Stimulated activated CD8-positive, alpha-beta memory T cell treated with anti-CD3 and anti-CD28 coated beads, Interleukin-7, amount 100 ng/mL, for 1 hour (primary cell): ENCODE measurements at places on chromosomes 12 and 14.

DNA sequence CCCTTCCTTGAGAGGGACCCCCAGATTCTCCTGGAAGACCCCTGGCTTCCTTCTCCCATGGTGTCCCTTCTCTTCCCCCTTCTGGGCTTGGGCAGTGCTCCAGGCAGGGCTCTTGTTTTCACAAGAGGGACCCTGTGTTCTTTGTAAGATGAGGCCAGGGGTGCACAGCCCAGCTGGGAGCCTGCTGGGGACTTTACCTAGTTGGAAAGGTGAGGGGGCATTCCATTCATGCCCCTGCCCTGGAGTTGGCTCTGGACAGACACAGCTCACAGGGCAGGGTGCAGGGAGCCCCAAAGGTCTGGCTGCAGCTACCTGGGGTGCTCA is 31.2 kb downstream of the ISCA2 start:
- no peak for DNase-seq

- DNase-seq = no peak
Measured at GRCh38 chr12:71694099-71694820, 8.4 kb downstream of the TMEM19 start.

DNA sequence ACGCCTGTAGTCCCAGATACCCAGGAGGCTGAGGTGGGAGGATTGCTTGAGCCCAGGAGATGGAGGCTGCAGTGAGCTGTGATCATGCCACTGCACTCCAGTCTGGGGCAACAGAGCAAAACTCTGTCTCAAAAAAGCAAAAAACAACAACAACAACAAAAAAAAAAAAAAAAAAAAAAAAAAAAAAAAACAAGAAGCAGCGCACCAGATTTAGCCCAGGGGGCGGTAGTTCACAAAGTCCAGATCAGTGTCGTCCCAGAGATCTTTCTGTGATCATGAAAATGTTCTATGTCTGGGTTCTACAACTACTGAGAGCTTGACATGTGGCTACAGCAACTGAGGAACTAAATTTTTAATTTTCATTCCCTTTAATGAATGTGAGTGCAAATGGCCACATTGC is 27.4 kb downstream of the OAS2 start:
- DNase-seq = no peak

DNA sequence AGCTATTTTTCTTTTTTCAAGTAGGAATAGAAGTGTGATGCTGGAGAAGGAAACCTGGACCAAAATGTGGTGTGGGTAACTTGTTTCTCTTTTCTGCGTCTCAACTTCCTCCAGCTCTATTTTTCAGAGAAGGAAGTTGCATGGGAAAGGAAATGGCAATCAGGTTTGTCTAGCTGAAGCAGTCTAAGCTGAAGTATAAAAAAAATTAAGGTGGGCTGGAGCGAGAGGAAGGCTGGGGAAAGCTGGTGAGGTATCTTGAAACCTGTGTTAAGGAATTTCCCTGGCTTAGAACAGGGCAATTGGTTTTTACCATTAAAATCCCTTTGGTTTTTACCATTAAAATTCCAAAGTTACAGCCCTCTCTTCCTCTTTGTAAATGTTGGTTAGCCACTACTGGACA is 34.2 kb upstream of the NINJ2 start:
- DNase-seq = no peak

GRCh38 chr12:121801595-121802484 is 2.0 kb upstream of the SETD1B start:
- no peak for DNase-seq
